A549 (cell line): ENCODE measurements at places on chromosomes 16 and 17. TPM values are rescaled to one million over a fixed set of nuclear protein-coding genes. Genes with fewer than 3 reads are reported as not detected.

Gene KRT39
- polyA plus RNA-seq: not detected in 3 replicates

Gene DPEP1
- polyA plus RNA-seq: 0.97 to 1.3 TPM (median 1.1 TPM) in 3 replicates

Gene FAM171A2
- 3.0 to 4.2 TPM (median 3.9 TPM) in 3 replicates for polyA plus RNA-seq

Gene MMP2
- 9.5 to 14.6 TPM (median 11.5 TPM) in 3 replicates for polyA plus RNA-seq

Gene PRR15L
- 0.88 to 1.6 TPM (median 1.1 TPM) in 3 replicates for polyA plus RNA-seq

Gene ABCC12
- 0.13 TPM in 1 of 3 replicates, not detected in the others for polyA plus RNA-seq

Gene RUNDC1
- polyA plus RNA-seq: 18.7 to 19.7 TPM (median 19.5 TPM) in 3 replicates

Gene MATCAP1
- polyA plus RNA-seq: 16.1 to 23.5 TPM (median 20.8 TPM) in 3 replicates
